ENCODE measurements at places on chromosomes 6 and 20.
A peak's percentile ranks its signal among the peaks of the same experiment; 100 is the strongest.

DNA sequence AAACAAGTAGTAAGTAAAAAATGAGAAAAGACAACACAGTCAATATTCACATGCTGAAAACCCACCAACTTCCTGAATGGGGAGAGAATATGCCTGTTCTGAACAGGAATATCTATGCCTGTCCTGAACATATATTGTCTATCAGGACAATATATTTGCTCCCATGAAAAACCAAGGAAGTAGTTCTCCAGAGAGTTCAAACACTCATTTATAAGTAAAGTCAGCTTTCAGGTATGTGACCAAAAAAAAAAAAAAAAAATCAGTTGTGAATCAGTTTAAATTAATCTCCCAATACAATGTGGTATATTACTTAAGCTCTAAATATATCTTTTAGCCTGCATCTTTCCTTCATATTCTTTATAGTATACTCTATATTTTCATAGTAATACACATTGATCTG, 119.5 kb downstream of the MYB start:
- no peak for DNase-seq

GRCh38 chr6:30113003-30113759, at the start of gene TRIM31:
Gene TRIM31, minus strand, starts transcription at chr6:30113090. Its CDS starts 285 bp downstream, at chr6:30112805.
- DNase-seq, result no peak

- DNase-seq, result peak; percentile 60
Observed at GRCh38 chr20:33674294-33675135, at the start of gene NECAB3. Gene NECAB3, minus strand, starts transcription at chr20:33674428. Its CDS starts 76 bp downstream, at chr20:33674352.

DNA sequence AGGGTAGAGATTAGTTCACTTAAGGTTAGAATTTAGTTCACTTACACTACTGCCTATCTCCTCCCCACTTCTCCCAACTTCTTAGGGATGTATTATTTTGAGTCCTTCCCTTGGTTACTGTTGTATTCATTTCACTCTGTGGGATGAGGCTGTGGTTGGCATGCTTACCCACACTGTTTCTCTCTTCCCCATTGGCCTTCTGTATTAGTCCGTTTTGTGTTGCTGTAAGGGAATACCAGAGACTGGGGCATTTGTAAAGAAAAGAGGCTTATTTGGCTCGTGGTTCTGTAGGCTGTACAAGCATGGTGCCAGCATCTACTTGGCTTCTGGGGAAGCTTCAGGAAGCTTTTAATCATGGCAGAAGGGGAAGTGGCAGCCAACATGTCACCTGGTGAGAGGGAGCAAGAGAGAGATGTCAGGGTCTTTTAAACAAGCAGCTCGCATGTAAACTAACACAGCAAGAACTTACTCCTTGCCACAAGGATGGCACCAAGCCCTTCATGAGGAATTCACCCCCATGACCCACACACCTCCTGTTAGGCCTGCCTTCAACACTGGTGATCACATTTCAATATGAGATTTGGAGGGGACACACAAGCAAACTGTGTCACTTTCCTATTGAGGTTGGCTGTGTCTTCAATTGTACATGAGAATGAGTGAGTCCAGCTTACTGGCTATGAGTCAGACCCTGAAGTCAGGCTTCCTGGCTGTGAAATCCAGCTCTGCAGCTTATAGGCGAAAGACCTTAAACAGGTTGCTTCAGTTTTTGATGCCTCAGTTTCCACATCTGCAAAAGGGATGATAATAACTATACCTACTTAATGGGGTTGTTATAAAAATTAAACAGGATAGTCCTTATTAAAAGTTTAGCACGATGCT, 53.3 kb downstream of the SYNDIG1 start:
- DNase-seq, result no peak

- no peak for DNase-seq
Observed at GRCh38 chr6:122615409-122615808, 5.2 kb downstream of the PKIB start.

DNA sequence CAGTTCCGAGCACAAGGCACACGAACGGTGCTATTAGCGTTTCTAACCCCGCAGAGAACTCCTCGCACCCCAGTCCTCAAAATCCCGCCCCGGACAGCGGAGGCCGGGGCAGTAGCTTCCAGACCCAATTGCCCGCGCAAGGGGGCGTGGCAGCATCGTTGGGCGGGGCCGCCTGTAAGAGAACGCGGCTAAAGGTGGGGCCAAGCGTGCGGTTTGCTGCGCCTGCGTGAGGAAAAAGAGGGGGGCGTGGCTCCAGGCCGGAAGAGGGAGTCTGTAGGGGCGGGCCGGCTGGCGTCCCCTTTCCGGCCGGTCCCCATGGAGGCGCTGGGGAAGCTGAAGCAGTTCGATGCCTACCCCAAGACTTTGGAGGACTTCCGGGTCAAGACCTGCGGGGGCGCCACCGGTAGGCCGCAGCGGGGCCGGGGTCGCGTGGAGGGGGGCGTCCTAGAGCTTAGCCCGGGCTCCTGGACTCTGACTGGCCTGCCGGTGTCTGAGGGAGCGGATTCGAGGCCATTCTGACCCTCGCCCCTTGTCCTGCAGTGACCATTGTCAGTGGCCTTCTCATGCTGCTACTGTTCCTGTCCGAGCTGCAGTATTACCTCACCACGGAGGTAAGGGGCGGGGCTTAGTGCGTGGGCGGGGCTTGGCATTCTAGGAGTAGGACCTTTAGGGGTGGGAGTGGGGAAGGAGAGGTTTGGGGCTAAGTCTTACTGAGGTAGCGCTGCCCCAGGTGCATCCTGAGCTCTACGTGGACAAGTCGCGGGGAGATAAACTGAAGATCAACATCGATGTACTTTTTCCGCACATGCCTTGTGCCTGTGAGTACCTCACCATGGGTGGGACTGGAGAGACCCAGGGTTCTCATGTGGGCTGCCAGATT, at the start of gene ERGIC3:
Gene ERGIC3, plus strand, starts transcription at position 296 of the 880 bp plus-strand sequence. Its CDS starts 20 bp downstream, at position 316.
- DNase-seq, result peak; percentile 97

DNA sequence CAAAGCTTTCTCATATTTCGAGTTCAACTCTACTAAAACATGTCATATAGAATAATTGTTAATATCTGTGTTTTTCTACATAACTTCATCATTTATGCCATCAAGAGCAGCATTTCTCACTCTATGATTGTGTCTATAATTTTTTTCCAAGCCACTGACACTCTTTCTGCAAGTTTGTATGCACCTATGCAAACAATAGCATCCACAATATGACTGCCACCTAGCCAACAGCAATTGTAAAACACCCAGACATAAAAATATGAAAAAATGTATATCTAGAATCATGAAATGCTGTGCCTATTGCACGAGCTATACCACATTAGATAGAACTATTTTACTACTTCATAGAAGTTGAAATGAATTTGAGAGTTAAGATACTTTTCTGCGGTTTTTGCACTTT, 286.5 kb upstream of the MARCKS start:
- DNase-seq, result no peak

DNA sequence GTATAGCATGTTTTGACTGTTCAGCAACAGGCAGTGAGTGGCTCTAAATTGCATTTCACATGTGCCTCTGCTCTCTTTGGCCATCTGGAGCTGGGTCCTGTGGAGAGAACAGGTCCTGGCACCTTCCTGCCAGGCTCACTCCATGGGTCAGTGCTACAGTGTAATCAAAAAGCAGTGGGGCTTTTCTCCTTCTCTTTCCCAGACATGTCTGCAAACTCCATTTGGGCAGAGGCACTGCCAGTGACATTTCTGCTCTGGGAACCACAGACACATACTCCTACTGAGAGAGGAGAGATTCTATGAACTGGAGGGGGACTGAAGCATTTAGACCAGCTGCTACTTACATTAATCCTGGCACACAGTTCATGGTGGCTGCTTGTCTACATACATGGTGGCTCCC, 68.3 kb upstream of the TRAF3IP2 start:
- no peak for DNase-seq

- no peak for DNase-seq
Observed at GRCh38 chr6:96433950-96434349, 87.7 kb upstream of the UFL1 start.

- DNase-seq, result no peak
Observed at GRCh38 chr6:25874118-25874517, at the start of gene SLC17A3. Gene SLC17A3, minus strand, starts transcription at chr6:25874243. Its CDS starts 5,856 bp downstream, at chr6:25868387.

- DNase-seq, result no peak
Observed at GRCh38 chr6:33634161-33634727, 13.1 kb downstream of the ITPR3 start.

GRCh38 chr6:22349528-22349927, 52.7 kb upstream of the PRL start:
- no peak for DNase-seq

DNA sequence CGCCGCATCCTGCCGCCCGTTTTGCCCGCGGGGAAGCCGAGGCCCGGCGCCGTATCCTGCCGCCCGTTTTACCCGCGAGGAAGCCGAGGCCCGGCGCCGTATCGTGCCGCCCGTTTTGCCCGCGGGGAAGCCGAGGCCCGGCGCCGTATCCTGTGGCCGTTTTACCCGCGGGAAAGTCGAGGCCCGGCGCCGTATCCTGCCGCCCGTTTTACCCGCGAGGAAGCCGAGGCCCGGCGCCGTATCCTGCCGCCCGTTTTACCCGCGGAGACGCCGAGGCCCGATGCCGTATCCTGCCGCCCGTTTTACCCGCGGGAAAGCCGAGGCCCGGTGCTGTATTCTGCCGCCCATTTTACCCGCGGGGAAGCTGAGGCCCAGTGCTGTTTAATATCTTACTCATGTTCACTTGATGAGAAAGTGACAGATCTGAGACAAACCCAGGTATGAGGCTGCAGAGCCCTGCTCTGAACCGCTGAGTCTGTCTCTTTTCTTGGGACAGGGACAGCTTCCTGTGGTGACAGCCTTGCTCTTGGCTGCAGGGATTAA, 129.4 kb downstream of the CDH26 start:
- no peak for DNase-seq

- no peak for DNase-seq
Observed at GRCh38 chr6:89840538-89840937, 10.9 kb downstream of the CASP8AP2 start.

- DNase-seq, result no peak
Observed at GRCh38 chr6:127481628-127482027, 22.4 kb upstream of the KIAA0408 start.

DNA sequence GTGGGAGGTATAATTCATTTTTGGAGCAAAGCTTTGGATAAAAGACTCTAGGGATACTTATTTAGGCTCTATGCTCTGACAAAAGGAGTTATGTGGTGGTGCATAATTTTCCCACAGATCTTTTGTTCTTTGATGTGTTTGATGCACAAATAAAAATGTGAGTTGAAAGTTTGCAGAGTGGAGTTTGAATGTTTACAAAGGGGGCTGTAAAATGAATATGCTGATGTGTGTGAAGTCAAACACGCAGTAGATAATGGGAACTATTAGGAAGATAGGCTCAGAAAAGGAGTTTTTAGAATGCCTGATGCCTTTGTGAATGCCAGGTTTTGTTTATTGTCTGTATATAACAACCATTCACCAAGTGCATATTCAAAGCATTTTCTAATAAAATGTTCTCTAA, 545.0 kb upstream of the EPHA7 start:
- no peak for DNase-seq

- no peak for DNase-seq
Observed at GRCh38 chr6:42841844-42842584, 37.4 kb upstream of the RPL7L1 start.

GRCh38 chr6:43199912-43200311, 17.9 kb downstream of the CUL9 start:
- no peak for DNase-seq

DNA sequence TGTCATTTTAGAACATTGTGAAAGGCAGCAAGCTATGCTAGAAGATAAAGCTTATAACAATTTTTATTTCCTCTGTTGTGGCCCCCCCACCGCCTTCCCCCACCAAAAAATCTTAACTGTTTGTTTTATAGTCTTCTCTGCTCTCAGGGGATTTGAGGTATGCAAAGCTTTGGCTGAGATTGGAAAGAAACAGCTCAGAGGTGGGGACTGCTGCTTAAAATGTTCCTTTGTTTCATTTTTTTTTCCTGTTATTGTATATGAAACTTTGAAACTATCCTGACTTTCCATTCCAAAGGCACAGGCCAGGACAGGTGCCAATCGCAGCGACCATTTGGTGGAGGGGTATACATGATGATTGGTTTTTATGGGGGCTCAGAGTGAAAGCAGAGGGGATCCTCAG, 114.7 kb upstream of the PHACTR1 start:
- no peak for DNase-seq

DNA sequence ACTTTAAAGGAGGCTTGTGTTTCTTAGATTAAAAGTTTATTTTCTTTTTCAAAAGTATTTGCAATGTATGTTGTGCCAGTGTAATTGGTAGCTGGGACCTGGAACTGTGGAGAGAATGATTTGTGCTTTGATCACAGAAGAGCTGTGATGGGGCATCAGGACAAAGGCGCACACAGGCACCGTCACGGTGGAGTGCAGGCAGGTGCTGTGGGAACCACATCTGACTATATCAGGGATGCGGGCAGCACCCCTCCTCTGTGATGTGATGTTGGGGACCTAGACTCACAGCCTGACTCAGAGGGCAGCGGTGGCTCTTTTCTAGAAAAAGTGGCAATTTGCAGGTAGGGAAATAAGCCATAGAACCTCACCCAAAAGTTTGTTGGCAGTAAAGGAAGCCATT, 34.5 kb downstream of the SYTL3 start:
- DNase-seq, result peak; percentile 29

GRCh38 chr20:58224097-58224496, 4.4 kb downstream of the ANKRD60 start:
- DNase-seq, result no peak

- DNase-seq, result no peak
Observed at GRCh38 chr6:11296449-11297375, 64.2 kb upstream of the NEDD9 start.

GRCh38 chr20:1446536-1446935, 20.1 kb downstream of the NSFL1C start:
- DNase-seq, result no peak

DNA sequence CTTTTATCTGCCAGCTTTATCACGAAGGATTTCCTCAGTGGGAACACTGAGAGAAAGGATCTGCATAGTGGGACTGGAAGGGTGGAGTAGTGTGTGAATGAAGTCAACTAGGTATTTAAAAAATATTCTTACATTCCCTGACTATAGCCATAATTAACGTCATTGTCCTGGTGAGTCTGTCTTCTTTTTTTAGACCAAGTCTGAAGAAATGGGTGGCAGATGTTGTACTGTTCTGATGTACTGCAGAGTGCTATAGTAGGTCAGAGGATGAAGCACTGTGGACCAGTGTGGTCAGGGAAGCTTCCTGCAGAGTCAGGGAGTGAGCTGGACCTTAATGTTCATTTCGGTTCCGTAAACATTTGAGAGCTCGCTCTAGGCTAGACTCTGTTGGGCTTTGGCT, 11.9 kb downstream of the TULP4 start:
- no peak for DNase-seq

- DNase-seq, result no peak
Observed at GRCh38 chr6:139154881-139155547, 20.1 kb downstream of the HECA start.

DNA sequence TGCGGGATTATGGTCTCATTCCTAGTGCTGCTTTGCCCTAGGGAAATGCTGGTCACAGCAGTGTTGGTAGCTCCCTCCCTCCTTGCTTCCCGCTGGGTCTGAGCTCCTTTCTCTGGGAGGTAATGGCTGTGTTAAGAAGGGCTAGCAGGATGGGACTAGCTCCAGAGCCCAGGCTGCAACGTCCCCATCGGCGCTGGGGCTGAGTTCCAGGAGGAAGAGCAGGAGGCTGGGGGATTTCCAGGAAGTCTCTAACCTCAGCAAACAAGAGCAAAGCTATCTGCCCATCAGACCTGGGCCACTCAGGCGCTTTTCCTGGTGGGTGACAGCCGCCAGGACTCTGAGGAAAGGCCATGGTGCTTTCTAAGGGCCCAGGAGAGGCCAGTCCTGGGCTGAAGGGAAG, 174.2 kb downstream of the DLL1 start:
- no peak for DNase-seq

GRCh38 chr6:133241086-133241900, at the start of gene EYA4:
Gene EYA4, plus strand, starts transcription at chr6:133241357. Its CDS starts 33,424 bp downstream, at chr6:133274781.
- DNase-seq, result no peak

All from CD4-positive, alpha-beta T cell treated with Interferon alpha-2 for 1 hour (primary cell).